ENCODE measurements at places on chromosomes 1 and 21. TPM values are rescaled to one million over a fixed set of nuclear protein-coding genes. Genes with fewer than 3 reads are reported as not detected.

Gene MYOG
- total RNA-seq = not detected

Gene TRAF3IP3
- total RNA-seq = 322 TPM

Gene SH3BGR
- 1.1 TPM for total RNA-seq

Gene FHAD1
- 0.55 TPM for total RNA-seq

Gene FAM131C
- 6.0 TPM for total RNA-seq

Gene CFHR5
- not detected for total RNA-seq

Data from activated CD8-positive, alpha-beta T cell treated with anti-CD3 and anti-CD28 coated beads, Interleukin-2, amount 10 ng/mL, durations not matched to agents 7 days and 5 days (primary cell).